ENCODE measurements at places on chromosomes 11 and 22.

- DNase-seq: no peak
Measured at GRCh38 chr11:63811522-63811921, 1.7 kb upstream of the SPINDOC start.

- DNase-seq: no peak
Measured at GRCh38 chr11:118213781-118214180, 11.0 kb downstream of the JAML start.

- DNase-seq: no peak
Measured at GRCh38 chr22:47009304-47010101, 247.1 kb downstream of the TBC1D22A start.

DNA sequence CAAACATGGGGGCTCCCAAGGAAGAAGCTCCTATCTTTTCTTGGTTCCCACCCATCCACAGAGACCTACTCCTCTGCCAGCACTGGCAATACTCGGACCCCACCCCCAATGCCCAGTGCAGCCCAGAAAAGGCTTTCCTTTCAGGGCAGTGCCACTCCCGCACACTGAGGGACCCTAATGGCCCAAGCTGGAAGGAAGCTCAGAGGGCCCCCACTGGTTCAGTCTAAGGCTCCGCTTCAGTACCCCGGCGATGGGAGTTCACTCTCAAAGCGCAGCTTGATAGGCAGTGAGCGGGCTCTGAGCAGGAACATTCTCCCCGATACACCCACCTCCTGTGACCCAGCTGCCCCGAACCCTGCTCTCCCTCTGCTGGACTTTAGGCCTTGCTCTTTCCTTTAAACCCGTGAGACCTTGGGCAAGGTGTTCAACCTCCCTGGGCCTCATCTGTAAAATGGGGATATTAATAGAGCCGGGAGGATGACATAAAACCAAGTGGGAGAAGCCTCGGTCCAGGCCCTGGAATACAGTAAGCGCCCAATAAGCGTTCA is 48.4 kb downstream of the CHRDL2 start:
- no peak for DNase-seq

DNA sequence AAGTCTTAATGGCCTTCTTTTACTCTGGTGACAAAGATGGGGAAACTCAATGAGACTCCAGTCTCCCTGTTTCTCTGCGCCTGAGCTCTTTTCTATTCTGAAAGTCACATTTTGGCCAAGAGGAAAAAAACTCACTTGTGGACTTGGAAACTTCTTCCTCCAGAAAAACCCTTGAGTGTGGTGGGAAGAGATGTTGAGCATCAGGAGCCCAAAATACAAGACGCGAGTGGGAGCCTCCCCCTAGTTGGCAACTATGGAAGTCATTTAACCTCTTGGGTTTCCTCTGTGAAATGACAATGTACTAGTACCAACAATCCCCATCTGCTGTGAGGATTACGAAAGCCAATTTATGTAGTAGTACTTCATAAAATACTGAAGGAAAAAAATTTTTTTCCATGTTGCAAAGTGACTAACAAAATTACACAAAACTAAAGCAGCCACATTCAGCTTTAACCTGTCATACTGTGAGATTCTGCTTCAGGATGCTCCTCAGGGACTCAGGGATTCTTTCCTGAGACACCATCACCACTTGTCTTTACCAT is 524 bp upstream of the SLC25A17 start:
- no peak for DNase-seq

DNA sequence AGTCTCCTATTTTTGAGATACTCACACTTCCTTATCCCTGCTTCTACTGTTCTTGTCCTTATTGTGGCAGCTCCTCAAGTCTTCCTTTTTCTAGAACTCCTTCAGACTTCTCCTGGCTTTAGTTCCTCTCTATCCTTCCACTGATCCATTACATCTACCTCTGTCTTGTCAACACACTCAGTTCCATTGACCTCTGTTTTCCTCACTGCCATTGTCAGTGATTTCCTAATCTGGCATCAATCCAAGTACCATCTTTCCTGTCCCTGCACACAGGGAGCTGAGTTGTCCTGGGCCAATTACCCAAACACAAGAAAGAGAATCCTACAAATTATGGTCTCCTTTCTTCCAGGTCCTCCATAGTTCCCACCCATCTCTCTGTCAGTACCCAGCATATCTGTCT is 27.9 kb upstream of the RIC3 start:
- no peak for DNase-seq

DNA sequence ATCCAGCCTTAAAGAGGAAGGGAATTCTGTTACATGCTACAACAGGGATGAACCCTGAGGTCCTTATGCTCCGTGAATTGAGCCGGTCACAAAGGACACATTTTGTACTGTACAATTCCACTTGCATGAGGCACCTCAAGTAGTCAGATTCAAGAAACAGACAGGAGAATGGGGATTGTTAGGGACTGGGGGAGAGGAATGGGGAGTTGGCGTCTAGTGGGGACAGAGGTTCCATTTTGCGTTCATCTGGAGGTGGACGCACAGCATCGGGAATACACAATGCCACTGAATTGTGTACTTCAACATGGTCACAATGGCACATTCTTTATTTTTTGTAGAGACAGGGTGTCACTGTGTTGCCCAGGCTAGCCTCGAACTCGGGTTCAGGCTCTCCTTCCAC is 14.1 kb downstream of the TBX1 start:
- DNase-seq: no peak

- DNase-seq: no peak
Measured at GRCh38 chr11:115885535-115886421, 381.6 kb upstream of the CADM1 start.

DNA sequence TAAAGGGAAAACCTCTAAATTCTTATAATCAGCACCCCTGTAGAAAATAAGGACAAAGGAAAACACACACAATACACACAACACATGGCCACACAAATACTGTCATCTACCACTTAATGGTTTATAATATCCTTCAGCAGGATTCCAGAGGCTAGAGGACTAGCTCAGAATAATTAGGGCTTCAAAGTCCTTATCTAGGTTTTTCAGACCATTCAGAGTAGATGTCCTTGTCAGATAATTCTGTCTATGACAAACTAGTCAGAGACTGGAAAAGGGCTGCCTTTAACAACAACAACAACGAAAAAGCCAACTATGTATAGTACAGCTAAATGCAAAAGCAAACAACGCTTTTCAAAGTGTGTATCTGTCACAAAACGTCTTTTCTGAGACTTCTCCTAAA is 456.5 kb upstream of the CNTN5 start:
- DNase-seq: no peak

DNA sequence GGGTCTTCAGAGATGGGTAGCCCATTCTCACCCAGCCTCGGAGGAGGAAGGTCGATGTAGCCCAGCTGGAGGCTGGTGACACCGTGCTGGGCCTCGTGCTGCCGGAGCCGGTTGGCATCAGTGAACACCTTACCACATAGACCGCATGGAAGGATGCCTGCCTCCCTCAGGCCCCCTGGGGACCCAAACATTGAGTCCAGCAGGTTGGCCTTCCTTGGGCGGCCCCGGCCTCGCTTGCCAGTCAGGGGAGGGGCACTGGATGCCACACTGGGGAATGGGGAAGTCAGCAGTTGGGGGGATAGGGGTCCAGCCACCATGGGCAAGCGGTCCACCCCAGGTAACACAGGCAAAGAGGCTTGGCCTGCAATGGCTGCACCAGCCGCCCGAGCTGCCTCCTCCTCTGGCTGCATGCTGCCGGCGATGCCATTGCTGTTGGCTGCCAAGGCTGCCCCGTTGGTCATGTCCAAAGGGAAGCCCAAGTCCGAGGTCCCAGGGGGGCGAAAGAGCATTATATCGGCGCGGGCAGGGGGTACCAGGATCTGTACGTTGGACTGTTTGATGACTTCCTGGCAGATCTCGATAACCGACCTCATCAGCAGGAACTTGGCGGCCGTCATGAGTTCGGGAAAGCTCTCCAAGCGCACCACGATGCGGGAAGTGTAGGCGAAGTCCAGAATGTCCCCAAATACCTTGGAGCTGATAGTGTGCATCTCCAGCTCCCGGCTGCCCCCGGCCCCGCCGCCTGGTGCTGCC is 1.4 kb downstream of the PATZ1 start:
- peak; percentile 18 for DNase-seq

DNA sequence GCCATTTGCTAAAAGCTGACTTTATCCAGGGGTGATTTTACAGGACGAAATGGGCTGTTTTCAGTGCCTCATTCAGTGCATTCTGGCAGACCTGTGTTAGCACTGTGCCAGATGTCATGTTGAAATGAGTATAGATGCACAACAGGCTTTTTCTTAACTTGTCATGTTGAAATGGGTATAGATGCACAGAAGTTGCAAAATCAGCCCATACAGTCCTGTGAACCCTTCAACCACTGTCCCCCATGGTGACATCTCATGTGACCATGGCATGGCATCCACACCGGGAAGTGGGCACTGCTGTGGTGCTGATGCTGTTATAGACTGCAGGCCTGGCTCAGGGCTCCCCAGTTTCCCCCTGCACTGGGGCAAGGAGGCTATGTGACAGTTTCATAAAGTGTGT is 2.5 kb downstream of the TALDO1 start:
- no peak for DNase-seq

- no peak for DNase-seq
Measured at GRCh38 chr11:124174001-124174583, 9.1 kb upstream of the OR10D3 start.

GRCh38 chr11:789943-790342 is at the start of gene CEND1:
Gene CEND1, minus strand, starts transcription at chr11:790090. Its CDS starts 1,514 bp downstream, at chr11:788576.
- no peak for DNase-seq

DNA sequence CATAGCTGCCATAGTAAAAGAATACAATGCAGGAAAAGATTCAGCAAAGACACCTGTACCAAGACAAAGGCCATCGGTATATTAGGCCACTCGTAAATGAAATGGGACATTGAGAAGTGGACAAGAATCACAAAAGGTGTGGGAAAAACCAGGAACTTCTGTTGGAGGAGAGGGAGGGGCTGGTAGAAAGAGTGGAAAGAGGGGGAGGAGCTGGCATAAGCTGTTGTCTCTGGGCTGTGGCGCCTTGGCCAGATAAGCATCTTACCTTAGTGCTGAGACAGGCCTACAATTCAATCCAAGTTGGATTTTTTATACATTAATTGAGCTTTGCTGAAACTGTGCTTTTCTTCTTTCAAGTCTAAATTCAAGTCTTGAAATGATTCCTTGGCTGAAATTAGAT is 37.1 kb downstream of the ZNF202 start:
- DNase-seq: no peak

DNA sequence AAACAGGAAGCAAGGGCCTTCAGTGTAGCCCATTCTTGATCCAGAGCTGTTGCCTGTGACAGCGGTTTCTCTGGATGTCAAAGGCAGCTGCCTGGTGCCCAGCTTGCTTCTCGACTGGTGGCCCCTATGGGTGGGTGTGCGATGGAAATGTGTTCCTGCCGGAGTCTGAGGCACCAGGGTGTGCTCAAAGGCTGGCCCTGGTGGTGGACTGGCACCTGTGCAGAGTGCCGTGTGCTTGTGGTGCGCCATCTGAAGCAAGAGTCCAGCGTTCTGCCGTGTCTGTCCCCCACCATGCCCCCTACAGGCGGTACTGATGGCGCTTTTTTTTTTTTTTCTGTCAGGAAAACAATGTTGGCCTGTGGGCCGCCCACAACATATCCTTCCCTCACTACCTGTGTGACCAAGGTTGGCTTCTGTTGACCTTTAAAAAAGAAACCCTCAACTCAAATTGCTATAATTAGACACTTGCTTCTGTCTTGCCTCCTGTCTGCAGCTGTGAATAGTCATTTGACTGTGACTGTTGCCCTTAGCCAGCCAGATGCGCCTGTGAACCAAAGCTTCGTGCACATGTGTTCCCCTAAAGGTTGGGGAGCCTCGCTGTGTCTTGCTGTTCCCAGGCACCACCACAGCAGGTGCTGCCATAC is 4.7 kb upstream of the RANBP1 start:
- no peak for DNase-seq

GRCh38 chr11:13183094-13183825 is 94.3 kb upstream of the BMAL1 start:
- no peak for DNase-seq

- no peak for DNase-seq
Measured at GRCh38 chr22:36081023-36081431, 52.4 kb upstream of the RBFOX2 start.

- DNase-seq: no peak
Measured at GRCh38 chr11:122141725-122142124, 25.7 kb upstream of the BLID start.

- DNase-seq: no peak
Measured at GRCh38 chr11:62129590-62130282, 5.9 kb downstream of the INCENP start.

DNA sequence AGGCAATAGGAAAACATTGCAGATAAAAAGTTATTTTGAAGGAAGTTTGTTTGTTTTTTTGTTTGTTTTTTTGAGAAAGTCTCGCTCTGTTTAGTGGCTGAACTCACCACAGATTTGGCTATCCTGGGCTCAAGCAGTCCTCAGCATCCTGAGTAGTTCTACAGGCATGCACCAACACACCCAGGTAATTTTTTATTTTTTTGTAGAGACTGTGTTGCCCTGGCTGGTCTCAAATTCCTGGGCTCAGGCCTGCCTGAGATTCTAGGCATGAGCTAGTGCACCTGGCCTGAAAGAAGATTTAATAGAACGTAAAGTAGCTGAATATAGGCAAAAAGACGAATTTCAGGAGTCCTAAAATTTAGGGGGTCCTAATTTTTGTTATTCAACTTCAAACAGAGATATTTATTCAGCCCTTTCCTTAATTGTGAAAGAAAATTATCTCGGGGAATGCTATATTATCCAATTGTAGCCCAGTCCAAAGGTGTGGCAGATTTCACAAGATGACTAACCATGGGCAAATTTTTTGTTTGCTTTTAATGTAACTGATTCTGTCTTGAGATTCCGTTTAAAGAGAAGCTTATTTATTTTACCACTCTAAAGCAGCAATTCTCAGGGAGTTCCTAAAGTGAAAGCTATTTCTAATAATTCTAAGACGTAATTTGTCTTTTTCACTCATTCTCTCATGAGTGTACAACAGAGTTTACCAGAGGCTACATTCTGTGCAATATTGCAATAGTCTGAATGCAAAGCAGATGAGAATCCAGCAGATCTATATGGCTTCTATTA is 940 bp downstream of the IL18 start:
- DNase-seq: no peak

- no peak for DNase-seq
Measured at GRCh38 chr11:46858920-46859546, 13.0 kb upstream of the CKAP5 start.

GRCh38 chr11:108253176-108253575 is 30.3 kb downstream of the ATM start:
- DNase-seq: no peak

GRCh38 chr22:19571207-19571795 is 47.1 kb upstream of the CLDN5 start:
- no peak for DNase-seq

GRCh38 chr22:20424568-20424931 is 13.1 kb downstream of the SCARF2 start:
- no peak for DNase-seq

GRCh38 chr11:117823946-117824420 is 561 bp downstream of the FXYD2 start:
- DNase-seq: no peak

DNA sequence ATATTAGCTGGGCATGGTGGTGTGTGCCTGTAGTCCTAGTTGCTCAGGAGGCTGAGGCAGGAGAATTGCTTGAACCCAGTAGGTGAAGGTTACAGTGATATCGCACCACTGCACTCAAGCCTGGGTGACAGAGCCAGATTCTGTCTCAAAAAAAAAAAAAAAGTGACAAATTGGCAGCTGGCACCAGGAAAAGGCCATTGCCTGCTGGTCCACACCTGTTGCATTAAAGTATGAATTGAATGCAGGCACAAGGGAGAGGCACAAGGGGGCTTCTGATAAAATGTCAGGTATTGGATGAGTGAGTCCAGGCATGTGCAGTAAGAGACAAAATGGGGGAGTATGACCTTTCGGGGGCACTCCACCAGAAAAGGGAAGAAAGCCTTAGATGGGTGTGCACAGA is 28.2 kb downstream of the ZNF70 start:
- DNase-seq: no peak

GRCh38 chr11:10506008-10506370 is 35.0 kb downstream of the RNF141 start:
- DNase-seq: no peak
